PC-9 (cell line): ENCODE measurements at places on chromosomes 2 and 18. TPM values are rescaled to one million over a fixed set of nuclear protein-coding genes. Genes with fewer than 3 reads are reported as not detected.

Gene FOXD4L1
- total RNA-seq: 0.28 and 0.43 TPM in 2 replicates

Gene DSG1
- total RNA-seq: not detected in 2 replicates

Gene REG1B
- not detected in 2 replicates for total RNA-seq

Gene KCNF1
- 1.0 TPM in 2 replicates for total RNA-seq

Gene CHRNG
- total RNA-seq: not detected in 2 replicates

Gene SH3BP4
- 131 and 135 TPM in 2 replicates for total RNA-seq

Gene MBD5
- 35.1 and 46.5 TPM in 2 replicates for total RNA-seq

Gene SERPINB13
- total RNA-seq: not detected in 2 replicates

Gene FTCDNL1
- 2.7 and 5.2 TPM in 2 replicates for total RNA-seq

Gene POTEI
- total RNA-seq: not detected in 2 replicates

Gene CNRIP1
- total RNA-seq: not detected in 2 replicates

Gene LRP2
- total RNA-seq: not detected in 2 replicates

Gene LIMS2
- total RNA-seq: 1.4 and 2.5 TPM in 2 replicates
